ENCODE measurements at places on chromosomes 2 and 18. TPM values are rescaled to one million over a fixed set of nuclear protein-coding genes. Genes with fewer than 3 reads are reported as not detected.

GRCh38 chr2:178193823-178194599 is at the start of gene OSBPL6:
Gene OSBPL6 (plus strand): TSS chr2:178194512. CDS start chr2:178306185, 111,673 bp downstream.
- peak; percentile 78 for DNase-seq

DNA sequence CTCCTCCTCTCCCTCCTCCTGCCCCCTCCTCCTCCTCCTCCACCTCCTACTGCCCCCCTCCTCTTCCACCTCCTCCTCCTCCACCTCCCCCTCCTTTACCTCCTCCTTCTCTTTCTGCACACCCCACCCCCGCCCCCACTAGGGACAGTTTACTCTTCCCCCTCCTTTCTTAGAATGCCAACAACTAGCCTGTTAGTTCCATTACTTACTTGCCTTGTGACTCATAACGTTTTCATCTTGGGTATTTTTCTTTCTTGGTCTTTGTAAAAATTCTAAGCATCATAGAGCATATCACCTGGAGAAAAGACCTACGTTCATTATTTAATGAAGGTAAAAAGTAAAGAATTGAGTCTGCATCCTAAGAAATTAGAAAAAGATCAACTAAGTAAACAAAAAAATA is 165.3 kb downstream of the NEDD4L start:
- DNase-seq = no peak

DNA sequence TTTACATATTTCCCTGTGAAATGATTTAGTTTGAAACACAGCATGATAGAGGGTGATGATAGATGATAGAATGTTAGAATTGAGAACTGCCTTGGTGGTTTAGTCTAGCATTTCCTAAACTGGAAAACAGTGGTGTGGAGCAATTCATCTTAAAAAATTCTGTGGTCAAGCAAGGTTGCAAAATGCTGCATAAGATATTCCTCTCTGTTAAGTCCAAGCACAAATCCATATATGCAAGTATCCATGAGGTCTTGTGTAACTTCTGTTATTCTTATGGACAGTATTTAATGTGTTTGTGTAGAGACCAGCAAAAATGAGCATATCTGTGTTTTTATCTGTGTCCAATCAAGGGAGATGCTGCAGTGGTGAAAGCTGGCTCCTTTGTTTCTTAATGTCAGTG is 30.0 kb downstream of the CPS1 start:
- DNase-seq = no peak

DNA sequence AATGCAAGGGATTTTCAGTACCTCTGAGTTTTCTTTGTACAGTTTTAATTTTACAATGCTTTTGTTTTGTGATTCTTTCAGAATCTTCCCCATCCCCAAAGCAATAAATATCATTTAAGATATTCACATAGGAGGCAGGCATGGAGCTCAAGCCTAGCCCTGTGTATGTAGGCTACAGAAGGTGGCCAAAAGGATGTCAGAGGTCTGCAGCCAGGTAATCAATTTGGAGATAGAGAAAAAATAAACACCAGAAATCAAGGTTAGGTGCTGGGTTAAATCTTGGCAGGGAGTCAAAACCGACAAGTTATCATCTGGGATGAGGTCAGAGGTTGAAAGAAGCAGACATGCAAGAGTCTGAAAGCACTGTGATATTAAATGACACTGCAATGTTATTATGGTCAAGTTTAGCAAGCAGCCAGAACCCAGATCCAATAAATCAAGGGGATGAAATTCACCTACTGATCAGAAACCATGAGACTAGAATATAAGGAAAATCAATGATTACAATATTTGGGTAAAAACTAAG is 45.1 kb upstream of the LRP1B start:
- DNase-seq = no peak

DNA sequence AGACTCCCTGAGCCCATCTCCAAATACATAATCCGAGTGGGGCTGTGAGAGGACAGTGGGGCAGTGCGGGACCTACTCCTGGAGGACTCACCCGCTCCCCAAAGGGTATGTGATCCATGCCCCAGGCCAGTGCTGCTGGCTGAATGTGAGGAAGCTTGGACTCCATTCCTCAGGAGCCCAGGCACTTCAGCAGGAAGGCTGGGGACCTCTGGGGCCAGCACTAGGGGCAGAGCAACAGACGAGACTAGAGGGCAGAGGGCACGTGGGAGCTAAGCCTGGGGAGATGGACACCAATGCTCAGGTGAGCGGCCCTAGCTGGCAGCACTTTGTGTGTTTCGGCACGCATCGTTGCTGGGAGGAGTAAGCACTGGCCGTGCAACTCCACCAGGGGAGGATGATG is 84.9 kb downstream of the MALT1 start:
- DNase-seq = no peak

SMC6 gene
- total RNA-seq = 13.1 TPM

UGT1A8 gene
- total RNA-seq = not detected

NCKAP5 gene
- total RNA-seq = 0.29 TPM
